ENCODE measurements at places on chromosomes 6 and 20.

GRCh38 chr6:134738211-134738885 is 211.6 kb downstream of the ALDH8A1 start:
- DNase-seq, result no peak

DNA sequence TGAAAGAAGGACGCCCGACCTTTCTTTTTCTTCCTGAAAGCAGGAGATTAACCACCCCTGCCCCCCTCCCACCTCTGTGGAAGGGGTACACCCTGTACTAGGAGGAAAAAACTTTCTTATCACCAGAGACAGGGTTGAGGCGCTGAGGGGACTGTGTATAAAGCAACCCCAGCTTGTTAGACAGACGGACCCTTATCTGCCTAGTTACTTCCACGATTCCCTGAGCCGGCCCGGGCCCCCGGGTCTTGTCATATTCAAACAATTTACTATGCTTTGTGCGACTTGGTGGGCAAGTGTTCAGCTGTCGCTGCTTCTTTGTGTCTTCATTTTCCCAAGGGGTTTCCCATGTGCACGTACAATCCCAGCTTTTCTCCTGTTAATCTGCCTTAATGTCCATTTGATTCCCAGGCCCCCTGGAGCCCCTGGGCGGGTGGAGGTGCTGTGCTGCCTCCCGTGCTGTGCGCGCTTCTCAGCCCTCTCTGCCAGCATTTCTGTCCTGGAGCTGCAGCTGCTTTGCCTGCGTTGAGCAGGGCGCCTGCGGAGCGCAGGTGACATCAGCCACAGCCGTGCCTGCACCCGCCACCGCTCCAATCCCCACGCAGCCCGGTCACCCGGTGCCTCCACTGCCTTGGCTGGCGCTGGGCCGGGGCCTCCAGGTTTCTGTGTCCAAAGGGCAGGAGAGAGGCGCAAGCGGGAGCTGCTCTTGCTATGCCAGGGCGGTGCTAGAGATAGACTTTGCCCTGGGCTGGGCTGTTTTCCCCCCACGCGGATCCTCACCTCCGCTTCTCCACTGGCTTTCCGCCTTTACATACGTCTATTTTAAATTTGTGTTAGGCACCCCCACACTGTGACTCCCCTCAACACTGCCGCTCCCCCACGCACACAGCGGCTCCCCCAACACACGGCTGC is 96.2 kb downstream of the TTLL2 start:
- no peak for DNase-seq

GRCh38 chr6:18551228-18551627 is 164.1 kb downstream of the RNF144B start:
- no peak for DNase-seq

GRCh38 chr6:13331516-13332348 is 3.4 kb upstream of the TBC1D7 start:
- no peak for DNase-seq

DNA sequence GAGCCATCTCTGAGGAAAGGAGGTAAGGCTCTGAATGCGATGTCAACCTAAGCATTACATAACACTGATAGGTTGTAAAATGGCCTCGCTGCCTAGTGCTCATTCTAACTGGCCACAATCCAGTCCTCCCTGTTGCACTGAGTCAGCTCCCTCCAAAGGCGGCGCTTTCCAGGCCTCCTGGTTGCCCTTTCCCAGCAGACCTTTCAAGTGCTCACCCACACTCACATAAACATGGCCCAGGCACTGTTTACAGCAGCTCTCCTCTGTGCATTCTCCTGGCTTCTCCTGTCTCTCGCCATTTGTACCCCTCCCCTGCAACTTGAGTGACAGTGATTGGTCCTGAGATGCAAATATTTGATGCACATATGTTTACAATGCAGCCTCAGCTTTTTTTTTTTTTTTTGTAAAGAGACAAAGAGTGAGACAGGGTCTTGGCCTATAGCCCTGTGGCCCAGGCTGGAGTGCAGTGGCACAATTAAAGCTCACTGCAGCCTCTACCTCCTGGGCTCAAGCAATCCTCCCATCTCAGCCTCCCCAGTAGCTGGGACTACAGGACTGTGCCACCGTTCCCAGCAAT is 36.8 kb upstream of the PRND start:
- no peak for DNase-seq

DNA sequence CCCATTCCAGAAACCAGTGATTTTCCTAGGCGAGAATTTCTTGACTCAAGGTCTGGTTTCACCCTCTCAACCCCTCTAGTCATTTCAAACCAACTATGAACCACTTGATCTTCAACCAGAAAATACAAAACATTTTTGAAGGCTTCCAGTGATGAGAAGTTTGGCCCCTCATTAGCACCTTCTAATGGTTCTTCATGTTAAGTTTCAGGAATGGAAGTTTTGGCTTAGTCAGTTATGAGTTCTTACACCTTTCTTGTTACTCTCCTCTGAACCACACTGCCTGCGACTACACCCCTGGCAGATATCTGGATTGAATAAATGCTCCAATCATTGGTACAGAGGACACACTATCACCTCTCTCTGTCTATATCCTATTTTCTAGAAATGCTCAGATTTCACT is 67.2 kb downstream of the GJA10 start:
- no peak for DNase-seq

DNA sequence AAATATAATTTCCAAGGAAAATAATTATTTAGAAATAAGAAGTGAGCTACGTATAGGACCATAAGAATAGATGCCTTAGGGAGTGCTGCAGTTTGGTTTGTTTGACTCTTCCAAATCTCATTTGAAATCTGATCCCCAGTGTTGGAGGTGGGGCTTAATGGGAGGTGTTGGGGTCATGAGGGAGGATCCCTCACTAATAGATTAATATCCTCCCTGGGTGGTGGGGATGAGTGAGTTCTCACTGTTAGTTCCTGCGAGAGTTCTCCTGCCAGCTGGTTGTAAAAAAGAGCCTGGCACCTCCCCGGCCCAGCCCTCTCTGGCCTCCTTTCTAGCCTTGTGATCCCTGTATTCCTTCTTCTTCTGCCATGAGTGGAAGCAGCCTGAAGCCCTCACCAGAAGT is 69.3 kb downstream of the RCAN2 start:
- no peak for DNase-seq

GRCh38 chr20:51640743-51641142 is 98.2 kb upstream of the NFATC2 start:
- no peak for DNase-seq
